ENCODE measurements at places on chromosomes 12 and 14.

DNA sequence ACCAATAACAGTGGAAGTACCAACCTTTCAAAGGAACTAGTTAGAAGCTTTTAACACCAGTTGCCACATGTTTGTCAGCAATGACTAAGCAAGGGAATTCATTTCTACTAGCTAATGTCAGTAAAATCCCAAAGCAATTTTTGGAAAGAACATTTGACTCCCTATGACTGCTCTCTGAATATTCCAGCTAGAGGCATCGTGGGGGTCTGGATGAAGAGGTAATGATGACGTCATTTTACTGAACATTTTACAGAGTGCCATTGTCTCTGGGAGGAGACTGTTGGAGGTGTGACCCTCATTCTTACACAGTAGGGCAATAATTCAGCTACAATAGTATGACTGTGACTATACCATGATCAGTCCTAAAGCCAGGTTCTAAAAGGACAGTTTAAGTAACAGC is 204.8 kb downstream of the ITPR2 start:
- no peak for DNase-seq

DNA sequence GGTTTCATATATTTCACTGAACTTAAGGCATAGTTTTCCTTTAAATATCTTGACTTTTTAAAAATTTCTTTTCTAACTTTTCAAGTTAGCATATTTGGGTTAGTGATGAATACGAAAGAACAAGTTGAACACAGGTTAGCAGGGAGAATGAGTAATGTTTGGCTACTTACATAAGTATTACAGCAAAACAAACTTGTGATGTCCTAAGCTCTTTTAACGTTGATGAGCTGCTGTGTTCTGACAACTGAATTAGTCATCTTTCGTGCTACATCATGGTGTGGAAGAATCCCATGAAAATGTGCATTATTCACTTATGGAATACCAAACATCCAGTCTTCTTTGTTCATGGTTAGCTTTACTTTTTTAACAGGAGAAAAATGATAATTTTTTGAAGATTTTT is 36.3 kb upstream of the PDZRN4 start:
- no peak for DNase-seq

GRCh38 chr12:47885012-47885501 is 19.7 kb downstream of the VDR start:
- DNase-seq: peak; percentile 21

DNA sequence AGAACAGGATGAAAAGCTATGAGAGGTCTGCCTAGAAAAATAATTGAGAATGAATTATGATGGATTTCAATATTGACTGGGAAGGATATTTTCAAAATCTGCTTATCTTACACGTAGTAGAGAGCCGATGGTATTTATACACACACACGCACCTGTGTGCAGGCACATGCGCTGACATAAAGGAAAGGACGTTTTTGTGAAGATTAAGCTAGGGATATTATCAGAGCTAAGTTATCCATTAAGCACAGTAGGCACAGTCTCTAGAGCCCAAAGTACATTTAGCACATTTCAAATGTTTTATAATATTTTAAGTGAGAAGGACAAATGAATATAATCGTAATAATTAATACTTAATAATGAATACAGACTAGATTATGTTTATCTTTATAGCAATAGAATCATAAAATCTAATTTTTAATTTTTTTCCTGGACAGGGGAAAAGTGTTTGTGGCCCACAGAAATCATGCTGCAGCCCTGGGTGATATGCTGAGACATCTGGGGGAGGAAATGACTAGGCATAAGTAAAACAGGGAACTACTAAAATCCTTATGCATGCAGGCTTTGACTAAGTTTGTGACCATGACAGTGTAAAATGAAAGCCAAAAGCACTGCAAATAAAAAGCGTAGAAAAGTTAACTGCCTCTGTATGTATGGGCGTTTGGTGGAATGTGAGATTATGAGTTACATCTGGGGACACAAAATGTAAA is 146.1 kb downstream of the KITLG start:
- DNase-seq: peak; percentile 89

- DNase-seq: peak; percentile 42
Observed at GRCh38 chr14:60266021-60266937, 17.3 kb downstream of the PPM1A start.

- DNase-seq: peak; percentile 25
Observed at GRCh38 chr12:66768293-66768692, 89.4 kb upstream of the GRIP1 start.

GRCh38 chr14:104519721-104520120 is 59.8 kb upstream of the C14orf180 start:
- no peak for DNase-seq

DNA sequence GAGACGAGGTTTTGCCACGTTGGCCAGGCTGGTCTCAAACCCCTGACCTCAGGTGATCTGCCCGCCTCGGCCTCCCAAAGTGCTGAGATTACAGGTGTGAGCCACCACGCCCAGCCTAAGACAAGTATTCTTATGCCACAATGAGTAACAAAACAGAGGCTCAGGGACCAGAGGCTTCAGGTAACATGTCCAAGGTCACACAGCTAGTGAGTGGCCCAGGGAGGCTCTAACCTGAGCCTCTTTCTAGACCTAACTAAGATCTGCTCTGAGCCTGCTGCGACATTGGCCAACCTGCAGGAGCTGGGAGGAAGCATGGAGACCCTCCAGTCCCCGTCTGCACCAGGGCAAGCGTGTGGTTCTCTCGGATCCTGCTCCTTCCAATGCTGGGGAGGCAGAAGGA is 77.9 kb downstream of the FOXN3 start:
- DNase-seq: no peak

GRCh38 chr14:68219407-68219806 is 399.8 kb downstream of the RAD51B start:
- no peak for DNase-seq

DNA sequence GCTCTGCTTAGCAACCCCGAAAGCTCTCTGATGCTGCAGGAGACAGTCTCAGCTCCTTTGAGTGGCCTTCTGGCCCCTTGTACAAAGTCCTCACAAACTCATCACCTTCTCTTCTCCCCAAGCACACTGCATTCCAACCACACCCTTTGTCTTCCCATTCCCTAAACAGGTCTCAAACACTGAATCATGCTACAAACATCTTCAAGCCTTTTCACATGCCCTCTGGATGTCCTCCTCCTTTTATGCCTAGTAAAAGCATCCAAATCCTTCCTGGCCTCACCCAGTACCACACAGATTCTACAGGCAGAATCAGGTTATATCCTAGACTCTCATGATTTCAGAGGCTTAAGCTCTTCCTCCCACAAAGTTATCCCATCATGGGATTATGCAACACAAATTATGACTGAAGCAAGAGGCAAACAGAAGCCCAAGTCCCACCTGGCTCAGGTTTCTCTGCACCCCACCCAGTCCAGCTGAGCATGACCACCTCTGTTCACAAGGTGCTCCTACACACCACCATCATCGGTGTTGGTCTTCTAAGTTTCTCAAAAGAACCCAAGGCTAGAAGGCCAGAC is 61.4 kb upstream of the PCED1B start:
- DNase-seq: no peak

DNA sequence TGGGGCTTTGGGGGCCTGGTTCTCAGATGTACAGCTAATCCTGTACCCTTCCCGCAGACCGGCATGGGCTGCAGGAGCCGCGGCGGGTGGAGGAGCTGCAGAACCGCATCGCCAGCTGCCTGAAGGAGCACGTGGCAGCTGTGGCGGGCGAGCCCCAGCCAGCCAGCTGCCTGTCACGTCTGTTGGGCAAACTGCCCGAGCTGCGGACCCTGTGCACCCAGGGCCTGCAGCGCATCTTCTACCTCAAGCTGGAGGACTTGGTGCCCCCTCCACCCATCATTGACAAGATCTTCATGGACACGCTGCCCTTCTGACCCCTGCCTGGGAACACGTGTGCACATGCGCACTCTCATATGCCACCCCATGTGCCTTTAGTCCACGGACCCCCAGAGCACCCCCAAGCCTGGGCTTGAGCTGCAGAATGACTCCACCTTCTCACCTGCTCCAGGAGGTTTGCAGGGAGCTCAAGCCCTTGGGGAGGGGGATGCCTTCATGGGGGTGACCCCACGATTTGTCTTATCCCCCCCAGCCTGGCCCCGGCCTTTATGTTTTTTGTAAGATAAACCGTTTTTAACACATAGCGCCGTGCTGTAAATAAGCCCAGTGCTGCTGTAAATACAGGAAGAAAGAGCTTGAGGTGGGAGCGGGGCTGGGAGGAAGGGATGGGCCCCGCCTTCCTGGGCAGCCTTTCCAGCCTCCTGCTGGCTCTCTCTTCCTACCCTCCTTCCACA is 7.6 kb downstream of the NR4A1 start:
- no peak for DNase-seq

DNA sequence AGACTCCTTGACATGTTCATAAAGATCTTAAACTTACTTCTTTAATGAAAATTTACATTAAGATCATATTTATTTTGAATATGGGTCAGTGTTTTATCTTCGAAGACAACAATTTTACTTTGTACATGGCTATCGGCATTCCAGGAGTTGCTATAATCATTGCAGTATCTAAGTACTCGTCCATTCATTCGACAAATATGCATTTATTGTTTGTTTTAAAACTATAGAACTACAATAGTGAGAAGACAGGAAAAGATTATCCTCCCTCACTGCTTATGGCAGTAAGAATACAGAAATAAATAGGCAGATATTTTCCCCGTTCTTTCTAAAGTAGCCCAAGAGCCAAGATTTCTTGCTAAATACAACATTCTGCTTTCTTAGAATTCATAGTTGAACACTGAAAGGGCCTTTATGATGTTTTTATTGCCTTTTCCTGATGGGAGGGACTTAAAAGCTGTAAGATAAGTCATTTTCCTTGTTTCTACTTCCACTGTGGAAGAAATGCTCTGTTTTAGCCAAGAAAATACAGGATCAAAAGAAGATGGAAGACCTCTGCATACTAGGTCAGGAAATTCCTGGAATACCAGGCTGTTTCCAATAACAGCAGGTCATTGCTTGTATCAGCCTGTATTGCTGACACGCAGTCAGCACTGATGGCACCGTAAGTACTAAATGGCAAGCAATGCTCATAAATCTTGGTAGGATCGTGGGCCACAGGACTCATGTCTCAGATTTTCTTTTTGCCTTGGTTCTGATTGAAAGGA is 521.0 kb upstream of the ATP2B1 start:
- no peak for DNase-seq

DNA sequence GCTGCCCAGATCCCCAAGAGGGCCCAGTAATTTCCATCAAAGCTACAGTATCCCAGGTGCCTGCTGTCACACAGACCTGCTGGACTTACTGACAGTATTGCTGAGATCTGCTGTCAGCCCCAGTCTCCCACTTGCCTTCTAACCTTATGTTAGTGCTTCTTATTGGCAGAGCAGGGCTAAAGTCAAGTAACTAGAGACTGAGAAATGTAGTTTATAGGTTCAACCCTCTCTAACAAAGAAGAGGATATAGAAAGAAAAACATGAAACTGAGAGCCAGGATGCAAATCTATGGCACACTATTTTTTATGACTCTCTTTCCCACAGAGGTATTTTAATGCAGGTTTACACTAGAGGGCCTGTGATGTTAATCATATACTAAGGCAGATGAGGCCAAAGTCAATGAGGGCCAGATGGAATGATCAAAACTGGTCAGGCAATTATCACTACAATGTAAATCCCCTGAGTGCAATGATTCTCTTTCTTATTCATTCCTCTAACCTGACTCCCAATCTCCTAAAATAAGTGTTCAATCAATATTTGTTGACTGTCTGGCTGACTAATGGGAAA is 781.9 kb downstream of the VRK1 start:
- no peak for DNase-seq

- DNase-seq: no peak
Observed at GRCh38 chr12:105433804-105434203, 103.3 kb downstream of the C12orf75 start.

DNA sequence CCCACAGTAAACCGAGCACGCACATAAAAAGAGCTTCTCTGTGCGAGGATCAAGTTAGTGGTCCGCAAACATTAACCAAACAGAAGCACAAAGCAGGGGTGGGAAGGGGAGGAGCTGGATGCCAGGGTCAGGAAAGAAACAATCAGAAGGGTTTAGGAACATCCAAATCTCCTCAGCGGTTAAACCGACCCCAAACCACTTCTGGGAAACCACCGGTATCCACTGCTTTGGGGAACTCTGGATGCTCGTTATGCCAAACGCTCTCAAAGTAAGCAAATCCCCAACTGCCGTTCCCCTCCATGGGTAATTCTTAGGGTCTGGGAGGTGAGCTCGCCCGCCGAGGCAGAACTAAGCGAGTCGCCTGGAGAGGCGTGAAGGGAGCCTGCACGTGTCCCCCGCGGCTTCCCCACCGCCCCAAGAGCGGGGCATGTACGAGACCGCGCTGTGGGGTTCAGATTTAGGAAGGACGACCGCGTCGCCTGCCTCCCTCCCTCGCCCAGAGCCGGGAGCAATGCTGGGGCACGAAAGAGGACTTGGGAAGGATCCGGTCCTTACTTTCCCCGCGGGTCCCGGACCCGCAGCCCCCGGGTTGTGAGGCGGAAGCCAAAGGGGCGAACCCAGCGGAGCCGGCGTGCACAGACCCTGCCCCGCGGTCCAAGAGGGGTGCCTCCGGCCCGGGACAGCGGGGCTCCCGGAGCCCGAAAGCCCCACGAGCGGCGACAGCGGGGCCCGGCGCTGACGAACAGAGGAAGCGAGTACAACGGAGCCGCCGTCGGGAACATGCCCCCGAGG is 711 bp downstream of the SBNO1 start:
- peak; percentile 53 for DNase-seq

- peak; percentile 74 for DNase-seq
Observed at GRCh38 chr14:65222440-65222858, 120.1 kb upstream of the MAX start.

DNA sequence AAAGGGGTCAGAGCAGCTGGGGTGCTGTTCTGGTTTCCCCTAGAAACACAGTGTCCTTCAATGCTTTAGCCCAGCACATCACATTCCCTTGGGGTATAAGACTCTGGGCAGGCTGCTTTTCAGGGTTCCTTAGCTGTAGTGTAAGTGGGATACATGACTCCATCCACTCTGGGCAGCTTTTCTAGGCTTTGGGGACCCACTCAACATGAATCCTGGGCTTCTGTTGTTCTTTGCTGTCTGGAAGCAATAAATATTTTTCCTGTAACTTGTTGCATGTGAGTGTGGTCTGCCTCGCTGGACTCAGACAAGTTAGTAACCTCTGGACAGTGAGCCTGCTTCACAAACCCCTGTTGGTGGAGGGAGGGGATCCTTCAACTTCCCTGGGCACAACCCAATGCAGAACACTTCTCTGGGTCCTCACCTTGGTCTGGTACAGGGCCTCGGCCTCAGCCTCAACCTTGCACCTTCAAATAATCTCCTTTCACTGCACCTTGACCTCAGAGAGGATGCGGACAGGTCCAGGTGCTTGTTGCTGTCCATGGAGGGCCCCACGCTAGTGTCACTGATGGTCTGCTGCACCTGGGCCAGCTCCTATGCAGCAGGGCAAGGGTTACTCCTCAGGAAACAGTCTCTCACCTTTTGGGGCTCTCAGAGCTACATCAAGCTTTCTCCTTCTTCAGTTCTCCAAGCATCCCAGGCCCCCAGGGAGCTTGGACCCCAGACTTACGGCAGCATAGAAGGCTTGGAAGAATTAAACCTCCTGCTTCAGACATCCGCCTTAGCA is 13.5 kb upstream of the KRT73 start:
- no peak for DNase-seq

- DNase-seq: peak; percentile 8
Observed at GRCh38 chr12:42213023-42213422, 25.0 kb downstream of the YAF2 start.

Measured in suppressor macrophage (primary cell).